ENCODE measurements at places on chromosomes 2 and 18.
A peak's percentile ranks its signal among the peaks of the same experiment; 100 is the strongest.

GRCh38 chr18:13574761-13575160 is 151.6 kb downstream of the FAM210A start:
- DNase-seq: peak; percentile 38

DNA sequence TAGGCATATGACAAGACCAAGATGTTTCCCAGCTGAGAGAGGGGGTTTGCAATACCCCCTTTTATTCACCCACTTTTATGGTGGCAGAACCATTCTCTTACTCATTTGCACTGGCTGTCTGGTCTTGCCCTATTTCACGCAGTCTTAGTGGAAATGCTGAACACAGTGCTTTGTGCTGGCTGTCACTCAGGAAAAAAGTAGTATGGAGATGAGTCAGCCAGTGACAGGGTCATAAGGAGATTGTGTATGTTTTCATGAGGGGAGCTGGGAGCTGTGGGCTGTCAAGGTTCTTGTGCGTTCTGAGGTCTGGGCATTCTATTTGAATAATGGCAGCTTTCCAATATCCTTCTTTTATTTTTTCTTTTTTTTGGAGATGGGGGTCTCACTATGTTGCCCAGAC is 10.9 kb upstream of the CNRIP1 start:
- DNase-seq: peak; percentile 25

GRCh38 chr2:199085261-199085660 is 372.5 kb downstream of the SATB2 start:
- peak; percentile 52 for DNase-seq

- peak; percentile 69 for DNase-seq
Observed at GRCh38 chr18:45519411-45520280, 95.6 kb upstream of the SLC14A2 start.

DNA sequence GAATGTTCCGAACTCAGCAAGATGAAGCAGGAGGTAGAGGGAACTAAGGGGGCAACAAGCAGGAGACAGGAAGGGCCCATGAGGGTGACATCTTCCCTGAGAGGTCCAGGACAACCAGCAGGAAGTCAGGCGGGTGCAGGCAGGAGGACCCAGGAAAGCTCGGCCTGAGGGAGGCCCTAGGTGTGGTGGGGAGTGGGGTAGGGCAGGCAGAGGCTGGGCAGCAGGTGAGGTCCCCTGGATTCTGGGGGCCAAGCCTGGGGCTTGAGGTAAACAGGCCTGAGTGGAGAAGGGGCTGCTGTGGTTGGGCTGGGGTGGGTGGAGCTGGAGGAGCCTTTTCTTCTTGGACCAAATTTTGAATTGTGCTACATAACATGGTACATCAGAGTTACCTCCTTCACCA is 4.1 kb upstream of the ALPG start:
- DNase-seq: no peak

DNA sequence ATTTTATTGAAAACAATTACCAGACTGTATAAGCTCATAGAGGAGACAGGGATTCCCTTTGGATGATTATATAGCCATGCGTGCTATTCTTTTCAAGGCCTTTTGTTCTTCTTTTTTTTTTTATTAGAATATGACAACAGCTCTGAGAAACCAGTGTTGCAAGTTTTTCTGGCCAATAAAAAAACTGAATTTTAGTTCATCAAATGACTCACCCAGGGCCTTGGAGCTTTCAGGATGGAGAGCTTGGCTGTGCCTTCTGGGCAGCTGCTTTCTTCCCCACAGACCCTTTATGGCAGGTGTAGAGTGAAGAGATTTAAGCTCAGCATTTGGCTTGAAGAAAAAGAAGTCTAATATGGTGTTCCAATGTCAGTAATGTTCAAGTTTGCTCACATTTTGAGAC is 497.9 kb upstream of the FANCL start:
- DNase-seq: no peak

DNA sequence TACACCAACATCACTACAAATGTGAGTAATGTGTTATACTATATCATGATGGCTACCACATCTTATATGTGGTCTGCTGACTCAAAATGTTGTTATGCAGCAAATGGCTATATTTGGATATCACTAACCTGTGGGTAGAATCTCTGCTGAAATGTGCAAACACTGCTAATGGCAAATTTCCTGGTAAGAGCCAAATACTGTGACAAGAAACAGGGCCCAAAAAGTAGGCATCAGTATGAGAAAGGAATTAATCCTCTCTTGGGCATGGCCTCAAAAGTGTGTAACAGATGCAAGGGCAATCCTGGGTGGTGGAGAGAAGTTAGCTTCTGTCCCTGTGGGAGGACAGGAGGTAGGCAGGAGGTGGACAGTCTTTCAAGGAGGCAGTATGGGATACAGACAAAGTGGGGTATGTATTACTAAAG is 13.3 kb downstream of the ATF2 start:
- peak; percentile 75 for DNase-seq

- DNase-seq: no peak
Observed at GRCh38 chr2:68386365-68386764, 21.3 kb downstream of the PLEK start.

DNA sequence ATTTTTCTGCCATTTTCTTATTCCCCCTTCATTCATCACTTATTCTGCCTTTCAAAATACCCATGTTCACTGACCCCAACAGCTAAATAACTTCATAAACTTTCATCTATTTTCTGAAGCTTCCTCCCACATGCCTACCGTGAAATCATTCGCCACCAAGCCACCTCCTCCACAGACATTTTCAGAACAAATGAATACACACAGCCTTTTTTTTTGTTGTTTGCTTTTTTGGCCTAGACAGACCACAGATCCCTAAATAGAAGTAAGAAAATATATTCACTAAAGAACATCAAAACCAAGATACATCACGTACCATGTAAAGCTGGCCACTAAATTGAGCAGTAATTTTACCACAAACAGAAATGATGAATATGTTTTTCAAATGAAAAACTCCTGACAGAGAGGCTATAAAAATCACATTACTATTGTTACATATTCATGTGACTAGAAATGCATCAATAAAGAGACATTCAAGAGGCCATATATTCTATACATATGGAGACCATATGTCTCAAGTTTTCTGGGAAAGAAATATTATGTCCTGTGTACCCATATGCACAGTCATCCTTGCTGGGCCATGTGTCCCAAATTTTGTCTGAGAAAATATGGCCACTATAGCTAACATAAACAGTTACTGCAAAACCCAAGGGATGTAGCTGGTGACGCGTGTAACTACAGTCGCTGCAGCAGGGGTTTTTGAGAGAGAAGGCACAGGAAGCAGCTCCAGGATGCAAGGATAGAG is 200.3 kb downstream of the FBXO15 start:
- DNase-seq: peak; percentile 73

GRCh38 chr2:159053161-159054031 is 85.0 kb downstream of the TANC1 start:
- peak; percentile 80 for DNase-seq

DNA sequence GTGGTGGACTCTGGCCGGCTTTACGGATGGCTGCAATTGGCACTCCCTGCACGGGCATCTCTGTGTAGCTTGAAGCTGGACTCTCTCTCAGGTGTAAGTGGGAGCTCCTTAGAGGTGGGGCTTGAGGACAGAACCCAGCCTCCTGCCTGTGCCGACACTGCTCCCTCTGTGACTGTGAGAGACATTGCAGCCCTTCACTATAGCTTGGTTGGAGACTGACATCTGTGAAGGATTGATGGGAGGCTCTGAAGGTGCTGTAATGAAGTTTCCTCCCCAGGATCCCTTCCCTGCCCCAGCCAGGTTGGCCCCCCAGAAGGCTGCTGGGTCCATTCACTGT is 166.7 kb downstream of the SH3RF3 start:
- no peak for DNase-seq

DNA sequence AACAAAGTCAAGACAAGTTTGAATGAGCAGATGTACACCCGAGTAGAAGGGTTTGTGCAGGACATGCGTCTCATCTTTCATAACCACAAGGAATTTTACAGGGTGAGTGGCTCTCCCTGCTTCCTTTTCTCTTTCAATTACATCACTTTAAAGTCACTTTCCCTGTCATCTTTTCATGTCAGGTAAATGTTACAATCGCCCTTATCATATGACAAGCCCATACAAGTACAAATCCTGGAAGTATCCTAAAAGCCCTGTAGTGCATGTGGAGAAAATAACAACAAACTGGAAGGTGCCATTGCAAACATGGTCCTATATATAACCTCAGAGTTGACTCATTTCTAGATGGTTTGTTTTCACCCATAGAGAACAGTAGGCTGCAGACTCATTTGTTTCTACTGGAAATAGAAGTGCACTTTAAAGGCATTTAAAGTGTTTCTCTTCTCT is 126.0 kb downstream of the SP100 start:
- no peak for DNase-seq

- no peak for DNase-seq
Observed at GRCh38 chr2:66469214-66469902, 34.4 kb downstream of the MEIS1 start.

DNA sequence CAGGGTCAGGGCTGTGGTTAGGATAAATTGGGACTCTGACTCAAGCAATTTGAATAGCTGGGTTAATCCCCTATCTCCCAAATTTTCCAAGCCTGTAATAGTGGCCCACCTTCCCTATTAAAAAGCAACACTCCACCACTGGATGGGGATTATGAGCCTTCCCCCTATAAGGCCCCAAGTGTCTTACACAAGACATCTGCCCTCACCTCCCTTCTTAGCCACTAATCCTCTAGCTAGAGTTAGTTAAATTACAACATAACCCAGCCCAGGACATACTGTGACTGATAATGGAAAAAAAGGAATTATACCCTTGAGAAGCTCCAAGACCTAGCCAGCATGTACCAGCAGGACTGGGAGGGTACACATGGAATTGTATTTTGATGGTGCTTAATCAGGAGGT is 190.4 kb downstream of the NRP2 start:
- no peak for DNase-seq
